ENCODE measurements at places on chromosomes 3 and 15.

DNA sequence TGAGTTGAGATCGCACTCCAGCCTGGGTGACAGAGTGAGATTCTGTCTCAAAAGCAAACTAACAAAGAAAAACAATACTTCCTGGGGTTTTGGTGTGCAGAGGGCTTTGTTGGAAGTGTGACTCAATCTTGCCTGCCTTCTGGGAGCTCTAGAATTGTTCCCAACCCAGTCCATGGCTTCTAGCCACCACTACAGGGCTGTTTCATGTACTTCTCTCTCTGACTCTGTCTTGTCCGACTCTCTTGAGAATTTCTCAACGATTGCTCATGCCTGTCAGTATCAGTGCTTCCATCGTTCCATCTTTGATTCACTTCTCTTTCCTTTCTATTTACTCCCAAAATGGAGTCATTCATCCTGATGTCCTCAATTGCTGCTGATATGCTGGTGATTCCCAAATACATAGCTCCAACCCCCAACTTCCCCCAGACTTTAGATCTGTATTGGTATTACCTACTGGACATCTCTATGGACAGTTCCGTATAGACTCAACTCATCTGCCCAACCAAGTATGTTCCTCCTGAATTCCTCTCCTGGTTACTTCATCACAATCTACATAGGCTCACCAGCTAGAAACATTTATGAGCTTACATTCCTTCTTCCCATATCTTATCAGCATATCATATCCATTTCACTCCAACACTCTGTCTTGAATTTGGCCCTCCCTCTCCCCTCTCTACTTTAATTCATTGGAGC, 1.8 kb upstream of the AP2M1 start:
- DNase-seq, result no peak

DNA sequence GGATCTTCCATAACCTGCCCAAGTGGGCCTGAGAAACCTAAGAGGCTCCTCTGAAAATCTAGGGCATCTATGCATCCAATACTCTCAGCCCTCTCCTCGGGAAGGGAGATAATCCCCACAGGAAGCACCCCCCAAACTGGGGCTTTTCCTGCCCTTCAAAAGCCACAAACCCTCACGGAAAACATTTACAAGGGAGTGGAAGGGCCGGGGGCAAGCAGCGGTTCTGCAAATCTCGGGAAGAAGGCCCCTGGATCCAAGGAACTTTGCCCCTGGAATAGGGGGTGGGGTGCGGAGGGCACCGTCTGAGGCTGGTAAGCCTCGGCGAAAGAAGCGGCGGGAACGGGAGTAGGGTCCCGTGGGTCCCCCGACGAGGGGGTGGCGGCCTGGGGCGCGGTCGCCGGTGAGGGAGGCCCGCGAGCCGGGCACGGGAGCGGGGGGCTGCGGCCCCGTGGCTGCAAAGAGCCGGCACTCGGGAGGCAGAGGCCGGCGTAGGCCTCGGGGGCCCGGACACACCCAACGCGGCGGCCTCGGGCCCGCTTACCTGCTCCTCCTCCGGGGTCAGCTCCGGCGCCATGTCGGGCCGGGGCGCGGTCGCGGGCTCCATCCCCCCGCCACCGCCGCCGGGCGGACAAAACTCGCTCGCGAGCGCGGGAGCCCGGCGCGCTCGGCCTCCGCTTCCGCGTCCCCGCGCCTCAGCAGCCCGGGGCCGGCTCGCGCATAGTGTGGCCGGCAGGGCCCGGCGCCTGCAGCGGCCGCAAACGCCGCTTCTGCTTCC, 755 bp downstream of the PTPN9 start:
- no peak for DNase-seq

DNA sequence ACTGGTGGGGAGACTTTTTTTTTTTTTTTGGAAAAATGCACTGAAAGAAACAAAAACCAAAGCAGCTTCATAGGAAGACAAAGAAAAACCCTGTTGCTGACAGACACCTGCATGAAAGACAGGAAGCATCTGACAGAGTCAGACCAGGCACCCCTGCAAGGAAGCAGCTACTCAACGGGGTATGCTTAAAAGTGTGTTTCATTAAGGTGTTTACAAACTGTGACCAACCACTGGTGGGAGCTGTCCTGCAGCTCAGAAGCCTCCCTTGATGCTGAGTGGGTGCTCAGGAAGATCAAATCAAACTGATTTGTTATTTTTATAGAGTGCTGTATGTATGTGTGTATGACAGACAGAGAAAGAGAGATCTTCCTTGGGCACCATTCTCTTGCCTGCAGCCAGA, 34.7 kb upstream of the AGBL1 start:
- DNase-seq, result no peak

DNA sequence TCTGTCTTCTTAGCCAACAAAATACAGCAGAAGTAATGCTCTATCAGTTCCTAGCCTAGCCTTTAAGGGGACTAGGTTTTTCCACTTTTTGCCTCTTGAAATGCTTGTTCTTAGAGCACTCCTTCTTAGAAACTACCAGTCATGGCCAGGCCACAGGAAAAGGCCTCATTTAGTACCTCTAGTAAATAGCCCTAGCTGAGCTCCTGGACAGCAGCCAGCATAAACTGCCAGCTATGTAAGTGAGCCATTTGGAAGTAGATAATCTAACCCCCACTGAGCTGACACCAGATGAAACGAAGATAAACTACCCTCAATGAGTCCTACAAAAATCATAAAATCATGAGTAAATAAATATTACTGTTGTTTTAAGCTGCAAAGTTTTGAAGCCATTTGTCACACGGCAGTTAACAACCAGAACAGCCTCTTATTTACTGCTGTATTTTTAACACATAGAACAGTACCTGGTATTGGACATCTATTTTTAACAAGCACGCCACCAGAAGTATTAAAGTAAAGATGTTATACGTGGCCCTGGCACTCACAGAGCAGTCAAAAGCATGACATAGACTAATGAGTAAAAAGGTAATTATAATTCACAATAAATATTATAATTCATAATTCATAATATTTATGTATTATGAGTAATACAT, 12.0 kb downstream of the TBC1D5 start:
- DNase-seq, result no peak

DNA sequence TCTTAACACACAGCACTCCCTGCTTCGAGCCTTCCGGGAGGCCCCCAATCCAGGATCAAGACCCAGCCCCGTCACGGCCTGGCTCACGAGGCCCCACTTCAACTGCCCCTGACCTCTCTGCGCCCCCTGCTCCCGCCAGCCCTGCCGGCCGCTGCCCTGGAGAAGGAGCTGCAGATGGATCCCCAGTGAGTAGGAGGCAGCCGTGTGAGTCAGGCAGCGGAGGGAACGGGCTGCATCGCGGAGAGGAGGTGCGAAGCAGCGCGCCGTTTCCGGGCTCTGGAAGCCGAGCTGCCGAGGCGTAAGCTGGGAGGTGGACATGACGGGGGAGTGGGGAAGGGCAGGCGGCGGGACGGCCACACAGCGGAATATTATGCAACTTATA, 133.4 kb downstream of the TPRA1 start:
- no peak for DNase-seq

DNA sequence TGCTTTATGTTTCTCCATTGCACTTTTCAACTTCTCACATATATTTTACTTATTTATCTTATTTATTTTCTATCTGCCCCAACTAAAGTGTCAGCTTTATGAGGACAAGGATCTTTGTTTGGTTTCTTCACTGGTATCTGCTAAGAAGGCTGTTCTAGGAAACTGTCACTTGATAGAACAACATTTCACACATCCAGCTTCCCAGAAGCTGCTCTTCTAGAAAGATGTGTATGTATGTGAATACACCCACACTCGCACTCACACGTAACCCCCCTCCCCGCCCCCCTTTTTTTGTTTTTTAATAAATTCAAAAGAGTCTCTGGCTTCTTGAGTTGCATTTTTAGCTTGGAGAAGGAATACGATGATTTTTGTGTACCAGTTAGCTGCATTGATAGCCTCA, 143.1 kb downstream of the AKAP13 start:
- DNase-seq, result no peak

- no peak for DNase-seq
These were observed 2.8 kb downstream of the NFKBIZ start for GRCh38 chr3:101851850-101852714.

DNA sequence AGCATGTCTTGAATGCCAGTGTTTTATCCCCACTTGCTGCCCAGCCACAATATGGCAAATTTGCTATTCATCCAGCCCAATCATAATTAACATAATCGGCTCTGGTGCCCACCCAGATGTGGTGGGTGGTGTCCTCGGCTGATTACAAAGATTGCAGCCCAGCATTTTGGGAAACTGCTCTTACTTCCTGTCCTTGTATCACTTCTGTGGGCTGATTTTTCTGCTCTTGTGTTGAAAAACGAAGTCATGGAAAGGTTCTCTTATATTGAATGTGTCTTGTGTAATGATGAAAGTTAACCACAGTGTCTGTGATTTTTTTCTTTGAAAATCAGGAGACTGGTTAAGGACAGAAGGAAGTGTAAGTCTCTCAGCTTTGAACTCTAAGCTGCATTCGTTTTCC, 141.7 kb downstream of the CACNA2D3 start:
- DNase-seq, result no peak

DNA sequence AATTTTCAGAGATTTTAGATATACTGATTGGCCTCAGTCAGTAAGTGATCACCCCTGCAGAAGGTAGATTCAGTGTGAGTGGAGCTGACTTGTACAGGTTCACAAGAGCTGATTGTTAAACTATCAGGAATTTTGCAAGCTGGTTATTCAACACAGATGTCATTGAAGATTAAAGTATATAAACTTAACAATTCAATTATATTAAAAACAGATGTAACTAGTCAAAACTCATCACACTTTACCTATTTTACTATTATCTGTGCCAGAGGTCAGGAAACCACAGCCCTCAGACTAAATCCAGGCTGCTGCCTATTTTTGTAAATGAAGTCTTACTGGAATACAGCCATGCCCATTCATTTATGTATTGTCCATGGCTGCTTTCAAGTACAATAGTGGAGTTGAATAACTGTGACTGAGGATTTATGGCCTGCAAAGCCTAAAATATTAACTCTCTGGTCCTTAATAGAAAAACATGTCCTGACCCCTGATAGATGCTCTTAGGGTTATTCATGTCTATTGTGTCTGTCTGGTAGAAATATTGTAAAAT, 429.3 kb upstream of the PDZRN3 start:
- no peak for DNase-seq

- no peak for DNase-seq
These were observed 32.2 kb downstream of the ADGRG7 start for GRCh38 chr3:100641471-100642032.

- no peak for DNase-seq
These were observed 134.2 kb downstream of the TJP1 start for GRCh38 chr15:29687939-29688505.

DNA sequence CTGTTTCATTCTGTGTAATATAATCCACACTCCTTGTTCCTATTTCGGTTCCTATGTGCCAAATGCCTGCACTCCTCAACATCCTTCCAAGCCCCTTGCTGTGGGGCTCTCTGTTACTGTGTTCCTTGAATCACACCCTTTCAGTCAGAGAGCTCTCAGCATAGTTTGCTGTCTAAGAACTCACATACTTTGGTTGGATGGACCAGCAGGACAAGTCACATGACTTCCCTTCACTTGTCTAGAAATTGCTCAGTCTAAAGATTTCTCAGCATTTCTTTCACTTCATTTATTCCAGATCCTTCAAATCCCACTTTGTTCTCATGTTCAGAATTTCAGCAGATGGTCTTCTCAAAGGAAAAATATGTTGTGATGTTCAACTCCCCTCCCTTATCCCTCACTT, 203.5 kb upstream of the PFN2 start:
- DNase-seq, result no peak

DNA sequence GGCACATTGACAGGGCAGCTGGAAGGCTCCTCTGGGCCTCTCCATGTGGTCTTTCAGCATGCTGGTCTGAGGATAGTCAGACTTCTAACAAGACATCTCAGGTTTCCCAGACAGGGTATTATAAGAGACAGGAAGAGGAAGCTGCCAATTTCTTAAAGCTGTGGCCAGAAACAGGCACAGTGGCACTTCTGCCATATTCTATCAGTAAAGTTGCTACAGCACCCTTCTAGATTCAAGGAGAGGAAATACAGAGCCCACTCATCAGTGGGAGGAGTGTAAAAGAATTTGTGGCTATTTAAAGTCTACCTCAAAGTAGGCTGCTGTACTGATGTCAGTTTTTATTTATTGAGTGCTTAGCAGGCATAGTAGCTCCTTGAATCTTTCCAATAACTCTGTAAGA, 55.5 kb downstream of the BTD start:
- DNase-seq, result no peak

DNA sequence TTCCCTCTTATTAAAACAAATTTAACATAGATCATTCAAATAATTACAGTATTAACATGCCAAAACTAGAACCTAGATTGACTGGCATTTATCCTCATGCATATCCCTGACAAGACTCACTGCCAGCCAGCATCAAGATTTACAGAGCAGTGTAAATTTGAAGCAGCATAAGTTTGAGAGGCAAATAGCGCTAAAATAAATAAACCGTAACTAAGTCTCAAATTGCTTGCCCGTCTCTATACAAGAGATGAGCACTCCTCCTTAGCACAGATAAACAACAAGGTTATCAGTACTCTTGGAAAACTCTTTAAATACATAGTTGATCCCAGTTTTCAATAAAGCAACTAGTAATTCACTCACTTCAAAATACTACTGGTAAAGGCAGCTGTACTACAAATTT, 29.6 kb downstream of the MSL2 start:
- no peak for DNase-seq

DNA sequence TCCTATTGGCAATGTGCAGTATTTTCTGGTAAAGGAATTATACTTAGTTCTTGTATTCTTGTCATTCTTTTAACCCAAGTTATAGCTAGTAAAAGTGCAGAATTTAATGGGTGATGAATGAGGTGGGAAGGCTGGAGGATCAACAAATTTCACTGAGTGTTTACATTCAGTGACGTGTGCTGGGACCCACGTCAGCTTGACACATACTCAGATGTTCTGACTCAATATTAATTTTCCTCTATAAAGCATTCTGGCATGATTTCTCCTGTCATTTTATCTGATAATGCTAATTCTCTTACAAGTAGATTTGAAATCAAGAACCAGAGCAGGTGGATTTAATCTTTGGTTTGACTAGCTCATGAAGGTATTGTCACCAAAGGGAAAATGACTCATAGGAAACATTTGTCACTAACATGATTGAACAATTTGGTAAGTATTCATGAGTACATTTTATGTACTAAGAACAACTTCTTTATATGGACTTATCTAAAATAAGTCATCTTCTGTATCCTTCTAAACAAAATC, 71.0 kb upstream of the SYNPR start:
- DNase-seq, result no peak

GRCh38 chr3:149777414-149778214, 14.7 kb downstream of the ANKUB1 start:
- DNase-seq, result no peak

GRCh38 chr15:91407269-91407889, 307.3 kb downstream of the SV2B start:
- no peak for DNase-seq

DNA sequence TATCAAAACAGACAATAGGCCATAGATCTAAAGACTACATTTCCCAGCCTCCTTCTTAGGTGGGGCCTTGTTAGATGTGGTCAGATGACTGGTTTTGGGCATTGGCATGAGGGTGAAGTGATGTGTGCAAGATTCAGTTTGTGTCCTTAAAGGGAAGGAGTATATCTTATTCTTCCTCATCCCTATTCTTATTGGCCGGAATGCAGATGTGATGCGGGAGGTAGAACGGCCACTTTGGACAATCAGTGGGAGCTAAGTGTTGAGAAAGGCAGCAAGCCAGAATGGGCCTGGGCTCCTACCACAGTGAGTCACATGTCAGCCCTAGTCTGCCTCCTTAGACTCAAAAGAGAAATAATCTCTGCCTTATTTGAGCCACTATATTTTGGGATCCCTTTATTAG, 89.8 kb upstream of the MEX3B start:
- no peak for DNase-seq

Data from stimulated activated CD8-positive, alpha-beta memory T cell treated with anti-CD3 and anti-CD28 coated beads, Interleukin-15, amount 100 ng/mL, for 4 hours (primary cell).